ENCODE measurements at places on chromosomes 13 and 19. TPM values are rescaled to one million over a fixed set of nuclear protein-coding genes. Genes with fewer than 3 reads are reported as not detected.
A peak's percentile ranks its signal among the peaks of the same experiment; 100 is the strongest.

The ZNF234 gene
- polyA plus RNA-seq, result 9.6 TPM

The CACNG6 gene
- 27.6 TPM for polyA plus RNA-seq

The KLHL1 gene
- polyA plus RNA-seq, result not detected

The SELENOV gene
- polyA plus RNA-seq, result not detected

The TYROBP gene
- 25.8 TPM for polyA plus RNA-seq

The ACP7 gene
- 0.14 TPM for polyA plus RNA-seq

The EFNA2 gene
- polyA plus RNA-seq, result 0.48 TPM

The CDK8 gene
- 19.9 TPM for polyA plus RNA-seq

The NLRP9 gene
- not detected for polyA plus RNA-seq

DNA sequence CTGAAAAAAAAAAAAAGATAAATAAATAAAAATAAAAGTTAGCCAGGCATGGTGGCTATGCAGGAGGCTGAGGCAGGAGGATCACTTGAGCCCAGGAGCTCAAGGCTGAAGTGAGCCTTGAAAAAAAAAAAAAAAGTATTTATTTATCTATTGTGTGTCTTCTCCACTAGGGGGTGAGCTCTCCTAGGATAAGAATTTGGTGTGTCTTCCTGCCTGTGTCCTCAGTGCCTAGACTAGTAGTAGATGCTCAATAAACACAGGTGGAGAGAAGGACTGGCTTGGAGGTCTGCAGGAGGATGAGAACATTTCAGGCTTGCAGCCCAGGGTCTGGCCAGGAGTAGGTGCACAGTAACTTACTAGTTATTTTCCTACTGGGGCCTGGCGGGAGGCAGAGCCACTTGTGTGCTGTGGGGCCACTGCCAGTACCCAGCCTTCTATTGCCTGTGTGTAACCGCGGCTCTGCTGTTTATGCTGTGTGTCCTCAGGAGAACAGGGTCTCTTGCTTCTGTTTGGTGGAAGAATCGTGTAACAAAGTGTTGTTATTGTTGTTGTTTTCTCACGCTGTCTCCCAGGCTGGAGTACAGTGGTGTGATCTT lies 5.4 kb downstream of the LMTK3 start:
- no peak for DNase-seq

DNA sequence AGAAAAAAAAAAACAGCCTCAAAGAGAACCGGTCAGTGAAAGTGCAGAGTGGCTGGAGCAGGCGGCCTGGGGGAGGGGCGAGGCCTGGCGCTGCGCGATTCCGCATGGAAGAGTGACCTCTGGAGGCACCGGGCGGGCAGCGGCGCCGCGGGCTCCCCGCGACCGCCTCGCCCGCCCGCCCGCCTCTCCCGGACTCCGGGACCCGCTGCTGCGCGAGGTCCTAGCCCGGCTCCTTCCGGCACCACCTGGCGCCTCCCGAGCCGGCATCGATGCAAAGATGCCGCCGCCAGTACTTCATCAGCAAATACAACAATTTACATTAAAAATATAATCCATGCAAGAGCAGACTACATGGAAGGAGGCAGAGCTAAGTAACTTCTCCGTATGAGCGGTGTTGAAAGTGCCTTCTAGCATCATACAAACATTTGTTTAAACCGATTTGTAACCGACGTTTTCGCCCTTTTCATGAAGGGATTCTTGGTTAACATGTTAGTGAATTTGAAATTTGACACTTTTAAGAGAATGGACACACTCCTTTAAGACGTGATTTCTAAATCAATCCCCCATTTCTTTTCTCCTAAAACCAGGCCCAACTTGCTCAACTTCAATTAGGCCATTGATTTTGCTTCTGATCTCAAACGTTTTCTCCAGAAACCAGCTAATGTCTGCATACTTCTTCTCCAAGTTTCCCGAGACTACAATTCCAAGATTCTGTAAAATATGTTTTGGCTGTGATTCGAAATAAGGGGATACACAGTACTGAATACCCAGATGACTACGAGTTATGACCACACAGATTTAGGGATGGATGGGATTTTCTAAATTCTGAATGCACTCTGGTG lies 2.1 kb downstream of the EFNB2 start:
- peak; percentile 87 for DNase-seq

DNA sequence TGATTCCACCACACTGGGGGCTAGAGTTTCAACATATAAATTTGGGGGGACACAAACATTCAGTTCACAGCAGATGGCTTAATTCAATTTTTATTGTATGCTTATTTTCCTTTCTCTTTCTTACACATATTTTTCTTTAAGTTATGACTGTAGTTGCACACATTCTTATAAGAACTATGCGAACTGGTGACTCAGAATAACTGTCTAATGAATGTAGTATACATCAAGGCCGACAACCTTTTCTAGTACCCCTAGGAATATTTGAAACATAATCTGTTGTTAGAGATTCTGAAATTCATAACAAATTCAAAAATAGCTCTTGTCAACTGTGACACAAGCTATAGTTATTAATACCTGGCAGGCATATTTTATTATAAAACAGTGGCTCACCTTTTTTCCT lies 695.6 kb downstream of the PCDH9 start:
- no peak for DNase-seq

- DNase-seq, result no peak
These were observed 93.7 kb upstream of the SGCG start for GRCh38 chr13:23086968-23087623.

GRCh38 chr13:98775844-98776598 lies 23.5 kb upstream of the SLC15A1 start:
- DNase-seq, result no peak

GRCh38 chr13:23509781-23510543 lies 60.2 kb upstream of the TNFRSF19 start:
- no peak for DNase-seq

- peak; percentile 63 for DNase-seq
These were observed 2.8 kb upstream of the LENG1 start for GRCh38 chr19:54162241-54162805.

DNA sequence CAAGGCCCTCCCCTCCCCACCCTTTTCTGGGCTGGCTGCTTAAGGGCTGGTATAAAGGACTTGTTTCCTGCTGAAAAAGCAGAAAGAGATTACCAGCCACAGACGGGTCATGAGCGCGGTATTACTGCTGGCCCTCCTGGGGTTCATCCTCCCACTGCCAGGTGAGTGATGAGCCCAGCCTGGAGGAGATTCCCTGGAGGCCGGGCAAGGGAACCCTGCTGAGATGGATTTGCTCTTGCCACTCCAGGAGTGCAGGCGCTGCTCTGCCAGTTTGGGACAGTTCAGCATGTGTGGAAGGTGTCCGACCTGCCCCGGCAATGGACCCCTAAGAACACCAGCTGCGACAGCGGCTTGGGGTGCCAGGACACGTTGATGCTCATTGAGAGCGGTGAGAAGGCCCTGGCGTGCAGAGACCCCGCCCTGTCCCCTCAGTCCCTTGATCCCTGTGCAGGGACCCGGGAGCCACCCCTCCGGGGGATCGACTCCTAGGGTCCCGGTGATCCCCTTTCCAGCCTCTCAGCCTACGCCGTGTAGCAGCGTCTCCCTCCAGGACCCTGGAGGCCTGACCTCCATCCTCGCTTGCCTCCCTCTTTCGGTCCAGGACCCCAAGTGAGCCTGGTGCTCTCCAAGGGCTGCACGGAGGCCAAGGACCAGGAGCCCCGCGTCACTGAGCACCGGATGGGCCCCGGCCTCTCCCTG lies at the start of gene CD177:
CD177 (plus strand) TSS at position 81 of the 699 bp plus-strand sequence; CDS start at position 110, 29 bp downstream.
- no peak for DNase-seq

DNA sequence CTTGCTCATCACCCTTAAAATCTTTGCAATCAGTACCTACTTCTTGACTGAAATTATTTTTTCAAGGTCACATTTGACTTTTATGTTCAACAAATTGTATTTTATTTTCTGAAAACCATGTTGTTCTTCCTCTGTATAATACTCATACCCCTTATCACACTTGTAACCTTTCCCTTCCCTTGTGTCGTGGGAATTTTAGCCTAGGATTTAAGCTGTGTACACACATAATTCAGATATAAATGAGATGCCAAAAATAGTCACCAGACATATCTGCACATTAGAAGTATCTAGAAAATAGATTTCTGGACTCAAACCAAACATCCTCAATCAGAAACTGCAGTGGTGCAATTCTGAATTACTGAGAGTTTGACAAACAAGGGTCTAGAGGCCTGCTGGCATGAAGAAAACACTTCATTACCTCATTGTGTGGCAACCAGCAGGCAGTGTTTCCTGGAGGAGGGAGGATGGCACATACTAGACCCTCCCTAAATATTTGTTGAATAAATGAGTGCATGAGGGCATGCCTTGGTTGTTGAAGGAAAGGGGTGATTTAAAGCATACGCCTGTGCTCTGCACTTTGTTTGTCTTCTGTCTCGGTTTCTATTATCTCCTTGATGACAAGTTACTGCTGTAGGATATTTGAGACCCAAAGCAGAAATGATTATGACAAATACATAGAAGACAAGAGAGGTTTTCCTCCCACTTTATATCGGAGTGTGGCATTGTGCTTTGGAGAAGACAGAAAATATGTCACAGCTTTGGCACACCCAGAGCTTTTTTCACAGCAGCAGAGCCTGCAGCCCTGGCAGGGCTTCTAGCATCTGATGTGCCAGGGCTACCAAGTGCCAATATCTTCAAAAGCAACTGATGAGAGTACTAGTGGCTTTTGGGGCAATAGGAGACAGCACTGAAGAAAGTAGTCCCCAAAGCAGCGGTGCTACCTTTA lies 881.1 kb downstream of the PCDH9 start:
- DNase-seq, result no peak

DNA sequence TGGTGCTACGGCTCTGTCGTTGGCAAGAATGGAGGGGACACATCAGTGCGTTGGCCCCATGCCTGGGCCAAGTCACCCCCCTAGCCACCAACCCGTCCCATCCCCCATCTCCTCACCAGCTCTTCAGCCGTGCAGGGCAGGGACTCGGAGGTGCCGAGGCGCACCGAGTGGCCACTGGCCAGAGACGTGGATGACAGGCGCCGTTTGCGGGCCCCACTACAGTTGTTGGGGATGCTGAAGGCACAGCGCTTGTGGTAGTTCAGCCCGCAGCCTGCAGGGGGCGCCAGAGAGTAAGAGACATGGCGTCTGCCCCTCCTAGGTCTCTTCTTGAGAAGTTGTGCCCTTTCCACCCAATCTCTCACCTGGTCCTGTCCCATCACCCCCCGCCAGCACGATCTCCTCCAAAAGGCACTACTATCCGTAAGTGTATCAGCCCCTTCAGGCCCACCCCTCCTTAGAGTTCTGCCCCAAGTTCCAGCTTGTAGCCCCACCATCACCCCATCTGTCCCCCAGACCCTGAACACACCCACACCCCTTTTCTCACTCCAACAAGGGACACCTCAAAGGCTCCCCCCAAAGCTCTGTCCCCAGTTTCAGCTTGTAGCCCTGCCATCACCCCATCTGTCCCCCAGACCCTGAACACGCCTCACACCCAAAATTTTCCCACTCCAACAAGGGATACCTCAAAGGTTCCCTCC lies 12.4 kb downstream of the PRKD2 start:
- DNase-seq, result no peak

DNA sequence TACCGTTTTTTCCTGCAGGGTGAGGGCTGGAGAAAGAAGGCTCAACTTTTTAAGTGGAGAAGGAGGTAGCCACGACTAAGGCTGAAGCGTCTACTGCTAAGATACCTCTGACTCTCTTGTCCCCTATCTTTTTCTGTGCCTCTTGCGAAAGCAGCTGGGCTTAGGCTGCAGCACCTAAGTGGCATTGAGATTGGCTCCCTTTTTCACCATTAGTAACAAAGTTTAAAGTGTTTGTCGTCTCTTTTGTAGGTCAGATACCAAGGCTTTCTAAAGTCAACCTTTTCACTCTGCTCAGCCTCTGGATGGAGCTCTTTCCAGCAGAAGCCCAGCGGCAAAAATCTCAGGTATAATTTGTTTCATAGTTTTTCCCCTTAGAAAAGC lies 887 bp downstream of the CDADC1 start:
- DNase-seq, result peak; percentile 6

- no peak for DNase-seq
These were observed 25.9 kb downstream of the MPND start for GRCh38 chr19:4369109-4369887.

All from hindlimb muscle (tissue), 1 donor.